ENCODE measurements at places on chromosomes 11 and 22. TPM values are rescaled to one million over a fixed set of nuclear protein-coding genes. Genes with fewer than 3 reads are reported as not detected.
A peak's percentile ranks its signal among the peaks of the same experiment; 100 is the strongest.

The MUC2 gene
- not detected for total RNA-seq

The PHF21B gene
- total RNA-seq: 2.2 TPM

The MOGAT2 gene
- not detected for total RNA-seq

DNA sequence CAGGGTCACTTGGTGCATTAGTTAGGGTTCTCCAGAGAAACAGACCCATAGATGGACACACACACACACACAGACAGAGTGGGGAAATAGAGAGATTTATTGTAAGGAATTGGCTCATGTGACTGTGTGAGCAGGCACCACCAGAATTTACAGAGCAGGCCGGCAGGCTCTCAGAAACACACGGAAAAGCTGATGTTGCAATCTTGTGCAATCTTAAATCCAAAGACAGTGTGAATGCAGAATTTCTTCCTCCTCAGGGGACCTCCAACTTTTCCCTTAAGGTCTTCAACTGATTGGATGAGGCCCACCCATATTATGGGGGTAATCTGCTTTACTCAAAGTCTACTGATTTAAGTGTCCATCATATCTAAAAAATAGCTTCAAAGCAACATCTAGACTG is 49.8 kb downstream of the APIP start:
- H3K27me3 ChIP-seq: no peaks in the 10 kb centered on the region
- no peaks in the 10 kb centered on the region for H3K4me1 ChIP-seq
- DNase-seq: no peak
- no peak overlapping the region for H3K4me3 ChIP-seq

- no peak for DNase-seq
- H3K4me1 ChIP-seq: peaks cover 25% of the 10 kb centered on the region
- H3K4me3 ChIP-seq: no peak overlapping the region
- no peaks in the 10 kb centered on the region for H3K27me3 ChIP-seq
- no peak overlapping the region for H3K27ac ChIP-seq
- H3K36me3 ChIP-seq: no peaks in the 10 kb centered on the region
Measured at GRCh38 chr11:72690166-72690565, 15.9 kb upstream of the PDE2A start.

DNA sequence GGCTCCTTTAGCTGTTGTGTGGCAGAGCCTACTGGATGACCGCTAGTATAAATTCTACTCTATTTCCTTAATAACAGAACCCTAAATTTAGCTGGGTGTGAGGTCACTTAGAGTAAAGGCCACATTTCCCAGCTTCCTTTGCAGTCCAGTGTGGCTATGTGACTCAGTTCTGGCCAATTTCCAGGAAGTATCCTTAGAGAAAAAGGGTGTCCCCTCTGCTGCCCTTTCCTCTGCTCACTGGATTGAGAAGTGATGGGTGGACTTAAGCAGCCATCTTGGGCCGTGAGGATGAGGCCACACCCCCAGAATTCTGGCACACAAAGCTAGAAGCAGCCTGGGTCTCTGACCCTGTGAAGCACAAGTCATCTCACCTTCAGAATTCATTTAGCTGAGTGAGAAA is 11.7 kb upstream of the RASD2 start:
- no peaks in the 10 kb centered on the region for H3K36me3 ChIP-seq
- H3K27ac ChIP-seq: no peak overlapping the region
- peaks cover 8% of the 10 kb centered on the region for H3K4me1 ChIP-seq
- H3K4me3 ChIP-seq: no peak overlapping the region
- H3K27me3 ChIP-seq: no peaks in the 10 kb centered on the region

DNA sequence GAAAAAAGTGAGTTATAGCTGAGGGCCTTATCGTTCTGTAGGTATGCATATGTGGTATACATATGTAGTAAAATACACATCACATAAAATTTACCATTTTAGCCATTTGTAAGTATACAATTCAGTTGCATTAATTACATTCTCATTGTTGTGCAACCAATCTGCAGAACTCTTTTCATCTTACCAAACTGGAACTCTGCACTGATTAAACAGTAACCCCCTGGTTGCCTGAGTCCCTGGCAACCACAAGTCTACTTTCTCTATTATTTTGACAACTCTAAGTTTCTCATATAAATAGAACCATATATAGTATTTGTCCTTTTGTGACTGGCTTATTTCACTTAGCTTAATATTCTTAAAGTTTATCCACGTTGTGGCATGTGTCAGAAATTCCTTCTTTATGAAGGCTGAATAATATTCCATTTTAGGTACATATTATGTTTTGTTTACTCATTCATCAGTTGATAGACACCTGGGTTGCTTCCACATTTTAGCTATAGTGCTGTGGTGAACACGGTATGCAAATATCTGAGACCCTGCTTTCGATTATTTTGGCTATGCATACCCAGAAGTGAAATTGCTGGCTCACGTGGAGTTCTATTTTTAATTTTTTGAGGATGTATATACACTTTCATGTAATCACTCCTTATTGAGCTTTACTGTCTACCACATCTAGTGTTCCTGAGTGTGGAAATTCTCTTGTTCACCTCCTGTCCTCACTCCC is 1.6 kb upstream of the DDX10 start:
- H3K4me3 ChIP-seq: no peak overlapping the region
- H3K36me3 ChIP-seq: no peaks in the 10 kb centered on the region
- DNase-seq: no peak
- H3K27me3 ChIP-seq: no peaks in the 10 kb centered on the region

- H3K4me3 ChIP-seq: peak overlapping the region; percentile 43
- no peaks in the 10 kb centered on the region for H3K27me3 ChIP-seq
- no peak for DNase-seq
- H3K27ac ChIP-seq: peak overlapping the region; percentile 45
Measured at GRCh38 chr22:17370766-17371432, 1.6 kb downstream of the CECR2 start.

DNA sequence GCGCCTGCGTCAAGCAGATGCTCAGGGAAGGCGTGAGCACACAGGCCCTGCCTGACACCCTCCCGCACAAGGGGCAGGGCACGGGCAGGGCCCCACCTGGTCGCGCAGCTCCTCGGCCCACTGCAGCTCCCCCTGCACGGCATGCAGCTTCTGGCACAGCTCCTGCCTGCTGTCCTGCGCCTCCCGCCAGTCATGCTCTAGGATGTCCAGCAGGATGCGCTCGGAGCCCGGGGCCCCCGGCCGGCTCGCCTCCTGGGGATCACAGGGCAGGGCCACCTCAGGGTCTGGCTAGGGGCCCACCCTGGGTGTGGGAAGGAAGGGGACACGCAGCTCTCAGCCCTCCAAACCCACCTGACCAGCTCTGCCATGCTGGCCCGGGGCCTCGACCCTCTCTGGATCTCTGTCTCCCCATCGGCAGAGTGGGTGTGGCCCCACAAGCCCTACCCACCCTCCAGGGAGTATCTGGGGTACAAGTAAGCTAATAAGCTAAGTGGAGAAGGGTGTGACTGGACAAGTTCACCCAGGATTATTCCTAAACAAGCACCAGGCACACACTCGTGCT is 10.7 kb downstream of the CARD10 start:
- no peak for DNase-seq
- H3K4me1 ChIP-seq: peaks cover 15% of the 10 kb centered on the region
- no peak overlapping the region for H3K27ac ChIP-seq
- H3K27me3 ChIP-seq: no peaks in the 10 kb centered on the region
- H3K4me3 ChIP-seq: no peak overlapping the region
- no peaks in the 10 kb centered on the region for H3K36me3 ChIP-seq

GRCh38 chr11:108752297-108752751 is 87.5 kb downstream of the DDX10 start:
- H3K27me3 ChIP-seq: no peaks in the 10 kb centered on the region
- no peaks in the 10 kb centered on the region for H3K36me3 ChIP-seq
- H3K4me3 ChIP-seq: no peak overlapping the region
- no peak for DNase-seq
- H3K27ac ChIP-seq: no peak overlapping the region

DNA sequence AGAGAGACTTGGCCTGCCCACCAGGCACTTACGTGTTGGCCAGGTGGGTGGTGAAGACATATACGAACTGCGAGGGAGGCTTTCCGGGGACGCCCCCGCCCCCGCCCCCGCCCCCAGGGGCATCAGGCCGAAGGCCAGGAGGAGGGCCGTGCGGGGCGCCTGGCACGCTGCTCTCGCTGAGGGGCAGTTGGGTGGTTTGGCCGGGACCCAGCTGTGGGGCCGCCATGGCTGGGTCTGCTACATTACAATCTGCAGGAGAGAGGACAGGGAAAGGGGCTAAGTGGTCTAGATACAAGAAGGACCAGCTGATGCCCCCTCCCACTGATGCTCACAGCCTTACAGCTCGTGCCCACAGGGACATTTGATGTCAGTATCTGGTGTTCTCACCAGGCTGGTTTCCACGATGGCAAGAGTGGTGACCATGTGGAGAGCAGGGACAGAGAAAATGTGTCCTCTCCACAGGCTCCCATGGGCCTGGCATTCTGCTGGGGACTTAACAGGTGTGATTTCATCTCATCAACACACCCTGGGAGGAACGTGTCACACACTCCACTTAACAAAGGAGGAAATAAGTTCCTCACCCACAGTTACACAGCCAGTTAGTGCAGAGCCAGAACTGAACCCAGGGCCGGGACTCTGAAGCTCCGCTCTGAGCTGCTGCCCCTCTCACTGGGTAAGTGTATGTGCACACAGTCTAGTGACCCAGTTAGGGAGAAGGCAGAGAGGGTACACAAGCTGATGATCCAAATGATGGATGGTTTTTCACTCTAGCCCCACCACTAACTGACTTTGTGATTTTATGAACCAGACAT is 19.7 kb downstream of the CXCR5 start:
- H3K4me1 ChIP-seq: peaks cover 18% of the 10 kb centered on the region
- no peak for DNase-seq
- H3K36me3 ChIP-seq: no peaks in the 10 kb centered on the region
- H3K27ac ChIP-seq: no peak overlapping the region
- H3K4me3 ChIP-seq: no peak overlapping the region

GRCh38 chr11:124167826-124168231 is 15.3 kb upstream of the OR10D3 start:
- H3K4me3 ChIP-seq: no peak overlapping the region
- no peak overlapping the region for H3K27ac ChIP-seq
- DNase-seq: no peak

- no peaks in the 10 kb centered on the region for H3K36me3 ChIP-seq
- no peak for DNase-seq
- H3K4me1 ChIP-seq: peaks cover 4% of the 10 kb centered on the region
- no peaks in the 10 kb centered on the region for H3K27me3 ChIP-seq
- H3K27ac ChIP-seq: no peak overlapping the region
- H3K4me3 ChIP-seq: no peak overlapping the region
Measured at GRCh38 chr11:118295815-118296454, 8.6 kb upstream of the CD3E start.

- DNase-seq: no peak
- H3K27ac ChIP-seq: peak overlapping the region; percentile 99
- H3K27me3 ChIP-seq: no peaks in the 10 kb centered on the region
- peak overlapping the region; percentile 69 for H3K4me3 ChIP-seq
Measured at GRCh38 chr11:111913031-111913861, 712 bp downstream of the HSPB2 start.

GRCh38 chr22:21736084-21736642 is 569 bp upstream of the YPEL1 start:
- H3K4me3 ChIP-seq: peak overlapping the region; percentile 76
- H3K27ac ChIP-seq: peak overlapping the region; percentile 38
- DNase-seq: no peak
- peaks cover 14% of the 10 kb centered on the region for H3K4me1 ChIP-seq
- H3K36me3 ChIP-seq: no peaks in the 10 kb centered on the region

DNA sequence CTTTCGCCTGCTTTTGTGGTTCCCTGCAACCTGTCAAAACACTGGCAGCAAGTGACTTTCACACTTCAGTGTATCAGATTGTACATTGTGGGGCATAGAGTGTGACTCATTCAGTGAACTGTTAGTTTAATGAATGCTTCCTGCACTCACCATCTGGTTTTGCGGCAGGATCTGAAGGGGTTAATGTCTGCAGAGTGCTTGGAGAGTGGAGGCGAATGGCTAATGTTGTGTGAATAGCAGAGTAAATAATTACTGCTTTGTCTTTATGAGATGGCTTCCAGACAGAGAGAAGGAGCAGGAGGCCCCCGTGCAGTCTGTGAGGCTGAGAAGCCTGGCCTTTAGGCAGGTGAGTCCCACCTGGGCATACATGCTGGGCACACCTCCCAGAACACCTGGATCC is 454.3 kb upstream of the KIRREL3 start:
- H3K4me3 ChIP-seq: no peak overlapping the region
- H3K27ac ChIP-seq: no peak overlapping the region
- no peak for DNase-seq
- H3K4me1 ChIP-seq: no peaks in the 10 kb centered on the region
- no peaks in the 10 kb centered on the region for H3K36me3 ChIP-seq
- H3K27me3 ChIP-seq: no peaks in the 10 kb centered on the region

DNA sequence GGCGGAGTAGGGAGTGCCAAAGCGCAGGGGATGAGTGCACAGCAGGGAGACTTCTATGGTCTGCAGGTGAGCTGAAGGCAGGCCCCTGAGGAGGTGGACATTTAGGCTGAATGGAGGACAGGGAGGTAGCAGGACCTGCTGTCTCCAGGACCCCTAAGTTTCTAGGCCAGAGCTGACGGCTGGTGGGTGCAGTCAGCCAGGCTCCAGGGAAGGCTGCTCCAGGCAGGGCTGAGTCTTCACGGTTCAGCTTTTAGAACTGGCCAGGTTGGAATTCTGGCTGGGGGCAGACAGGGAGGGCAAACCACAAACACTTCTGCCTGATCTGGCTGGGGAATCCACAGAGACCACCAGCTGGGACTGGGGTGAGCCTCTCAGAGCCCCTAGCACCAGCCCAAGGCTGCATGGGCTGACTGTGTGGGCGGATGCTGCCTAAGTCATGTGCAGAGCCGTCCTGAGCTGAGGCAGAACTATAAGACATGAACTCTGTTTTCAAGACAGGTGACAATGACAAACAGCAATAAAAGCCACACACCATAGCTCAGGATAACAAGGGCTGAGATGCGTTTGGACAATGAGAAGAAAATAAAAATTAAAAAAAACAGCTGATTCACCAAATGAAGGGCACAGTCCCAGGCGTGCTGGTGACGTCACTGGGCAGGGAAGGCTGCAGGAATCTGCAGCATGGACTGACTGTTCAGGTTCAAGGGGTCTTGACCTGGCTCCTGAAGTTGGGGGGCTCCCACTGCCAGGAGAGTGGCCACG is 10.4 kb upstream of the MALAT1 start:
- peak overlapping the region; percentile 100 for H3K27ac ChIP-seq
- H3K27me3 ChIP-seq: no peaks in the 10 kb centered on the region
- no peaks in the 10 kb centered on the region for H3K36me3 ChIP-seq

DNA sequence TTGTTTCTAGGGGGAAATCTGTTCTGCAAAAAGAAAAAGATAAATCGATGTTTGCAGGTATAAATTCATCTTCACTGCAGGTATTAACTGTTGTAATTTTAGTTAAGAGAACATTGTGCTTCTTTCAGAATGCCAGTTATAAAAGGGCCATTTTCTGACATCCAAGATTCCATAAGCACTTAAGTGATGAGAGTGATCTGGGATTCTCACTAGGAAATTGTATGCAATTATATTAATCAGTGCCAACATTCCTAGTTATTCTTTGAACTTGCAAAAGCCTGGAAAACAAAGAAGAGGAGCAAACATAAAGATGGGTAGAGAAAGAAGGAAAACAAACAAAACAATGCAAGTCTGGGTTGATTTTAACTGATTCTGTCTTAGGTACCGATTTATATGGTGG is 5.4 kb downstream of the DDI1 start:
- no peaks in the 10 kb centered on the region for H3K4me1 ChIP-seq
- no peaks in the 10 kb centered on the region for H3K27me3 ChIP-seq
- H3K27ac ChIP-seq: no peak overlapping the region
- no peak for DNase-seq
- no peak overlapping the region for H3K4me3 ChIP-seq

GRCh38 chr11:71992136-71992730 is 6.5 kb upstream of the IL18BP start:
- no peak overlapping the region for H3K4me3 ChIP-seq
- no peaks in the 10 kb centered on the region for H3K27me3 ChIP-seq
- H3K4me1 ChIP-seq: peaks cover 9% of the 10 kb centered on the region
- H3K36me3 ChIP-seq: no peaks in the 10 kb centered on the region
- H3K27ac ChIP-seq: no peak overlapping the region
- DNase-seq: no peak

Data from vagina (tissue), 2 donors.